ENCODE measurements at places on chromosomes 3 and 15.

DNA sequence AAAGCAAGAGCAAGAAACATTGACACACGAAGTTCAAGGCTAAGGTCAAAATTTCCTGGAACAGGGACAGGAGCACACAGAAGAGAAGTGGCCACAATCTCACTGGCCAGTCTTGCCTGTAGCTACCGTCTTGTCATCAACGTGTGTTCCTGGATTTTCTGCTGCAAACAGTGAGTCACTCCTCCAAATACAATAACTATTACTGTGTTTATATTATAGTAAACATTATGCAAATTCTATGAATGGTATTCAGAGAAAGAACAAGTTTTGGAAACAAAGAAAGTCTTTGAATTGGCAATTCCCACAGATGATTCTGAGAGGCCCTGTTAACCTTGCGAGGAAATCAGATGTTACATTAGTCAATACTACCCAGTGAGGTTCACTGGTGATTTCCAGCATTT lies 220.5 kb downstream of the FAM43A start:
- no peak for DNase-seq

- no peak for DNase-seq
These were observed 75.2 kb upstream of the GRM7 start for GRCh38 chr3:6785726-6786125.

GRCh38 chr3:155038203-155038554 lies 41.9 kb upstream of the MME start:
- DNase-seq: no peak

- no peak for DNase-seq
These were observed at the start of gene ZMYND10 for GRCh38 chr3:50345586-50346234. Gene ZMYND10, minus strand, starts transcription at chr3:50345732. Its CDS starts 153 bp downstream, at chr3:50345579.

DNA sequence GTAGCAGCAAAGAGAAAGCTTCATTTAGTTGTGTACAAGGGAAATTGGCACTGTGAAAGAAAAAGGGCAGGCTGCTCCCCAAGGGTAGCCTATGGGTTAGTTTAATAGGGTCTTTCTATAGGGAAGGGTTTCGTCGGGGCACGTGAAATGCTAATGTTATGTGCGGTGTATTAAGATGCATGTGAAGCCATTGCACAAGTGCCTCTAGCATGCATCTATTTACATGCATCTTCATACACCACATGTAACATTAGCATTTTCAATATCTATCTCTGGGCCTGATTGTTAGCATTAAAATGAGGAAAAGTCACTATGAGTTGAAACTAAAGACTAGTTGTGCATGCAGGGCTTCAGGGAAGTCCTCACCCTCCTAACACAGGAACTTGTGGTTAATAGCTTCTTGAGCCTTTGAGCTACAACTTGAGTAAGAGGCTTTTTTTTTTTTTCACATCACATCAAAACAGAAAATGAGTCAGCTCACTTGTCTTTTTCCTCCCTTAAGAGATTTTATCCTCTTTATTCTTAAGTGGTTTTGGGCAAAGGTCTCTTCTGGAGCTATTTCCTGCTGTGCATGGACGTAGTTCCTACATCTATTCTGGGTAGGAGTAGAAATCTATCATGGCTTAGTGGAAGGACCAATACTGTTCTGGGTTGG lies 613.4 kb downstream of the ZPLD1 start:
- DNase-seq: no peak

- DNase-seq: no peak
These were observed 28.6 kb downstream of the TRAK1 start for GRCh38 chr3:42119561-42120355.

DNA sequence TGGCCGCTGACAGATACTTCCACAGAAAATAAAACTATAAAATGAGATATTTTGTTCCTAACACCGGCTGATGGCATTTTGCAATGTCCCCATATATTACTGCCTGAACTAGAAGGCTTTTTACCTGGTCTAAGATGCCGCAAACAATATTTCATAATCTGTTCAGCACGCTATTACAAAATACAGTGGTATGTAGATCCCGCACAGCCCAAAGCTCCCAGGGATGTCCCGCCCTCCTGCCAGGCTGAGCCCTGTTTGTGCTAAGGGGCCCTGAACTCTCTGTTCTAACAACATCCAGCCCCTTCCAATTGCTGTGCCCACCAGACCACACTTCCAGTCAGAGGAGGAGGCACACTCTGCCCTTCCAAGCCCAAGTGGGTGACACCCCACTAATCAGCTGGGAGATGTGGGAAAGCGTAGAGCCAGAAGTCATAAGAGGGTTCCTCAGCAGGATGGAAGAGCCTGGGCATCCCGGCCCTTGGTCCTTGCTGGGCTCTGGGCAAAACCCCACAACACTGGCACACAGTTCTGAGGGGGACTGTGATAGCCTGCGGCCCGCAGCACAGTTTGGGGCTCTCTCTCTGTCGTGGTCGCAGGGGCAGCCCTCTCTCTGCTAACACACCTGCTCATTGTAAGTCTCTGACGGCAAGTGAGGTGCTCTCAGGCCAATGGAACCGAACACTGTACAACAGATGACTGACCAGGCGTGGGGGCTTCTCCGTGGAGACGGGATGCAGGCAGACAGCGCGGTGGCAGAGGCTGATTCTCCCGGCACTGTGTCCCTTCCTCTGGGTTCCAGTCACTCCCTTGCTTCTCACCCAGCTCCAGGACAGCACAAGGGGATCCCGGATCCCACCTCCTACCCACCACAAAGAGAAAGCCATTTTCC lies 55.2 kb downstream of the PCSK6 start:
- no peak for DNase-seq

- DNase-seq: no peak
These were observed 5.2 kb upstream of the WDR5B start for GRCh38 chr3:122421101-122421500.

- peak; percentile 9 for DNase-seq
These were observed 1.4 kb downstream of the FURIN start for GRCh38 chr15:90869601-90870353.

DNA sequence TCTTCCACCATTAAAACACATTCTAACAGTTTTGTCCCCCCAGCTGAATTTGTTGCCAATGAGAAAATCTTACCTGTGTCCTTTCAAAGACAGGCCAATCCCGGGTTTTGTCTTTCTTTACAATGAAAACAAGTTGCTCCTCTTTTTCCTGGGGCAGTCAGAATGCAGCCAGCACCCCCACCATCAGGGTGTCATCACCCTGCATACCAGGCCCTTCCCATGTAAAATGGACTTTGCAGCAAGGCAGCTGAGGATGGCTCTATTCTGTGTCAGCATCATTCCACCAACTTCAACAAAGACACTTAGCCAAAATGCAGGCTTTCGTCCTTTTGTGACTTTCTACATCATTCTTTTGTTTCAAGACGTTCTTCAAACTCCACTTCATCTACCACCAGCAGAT lies 490.9 kb downstream of the OCA2 start:
- no peak for DNase-seq

DNA sequence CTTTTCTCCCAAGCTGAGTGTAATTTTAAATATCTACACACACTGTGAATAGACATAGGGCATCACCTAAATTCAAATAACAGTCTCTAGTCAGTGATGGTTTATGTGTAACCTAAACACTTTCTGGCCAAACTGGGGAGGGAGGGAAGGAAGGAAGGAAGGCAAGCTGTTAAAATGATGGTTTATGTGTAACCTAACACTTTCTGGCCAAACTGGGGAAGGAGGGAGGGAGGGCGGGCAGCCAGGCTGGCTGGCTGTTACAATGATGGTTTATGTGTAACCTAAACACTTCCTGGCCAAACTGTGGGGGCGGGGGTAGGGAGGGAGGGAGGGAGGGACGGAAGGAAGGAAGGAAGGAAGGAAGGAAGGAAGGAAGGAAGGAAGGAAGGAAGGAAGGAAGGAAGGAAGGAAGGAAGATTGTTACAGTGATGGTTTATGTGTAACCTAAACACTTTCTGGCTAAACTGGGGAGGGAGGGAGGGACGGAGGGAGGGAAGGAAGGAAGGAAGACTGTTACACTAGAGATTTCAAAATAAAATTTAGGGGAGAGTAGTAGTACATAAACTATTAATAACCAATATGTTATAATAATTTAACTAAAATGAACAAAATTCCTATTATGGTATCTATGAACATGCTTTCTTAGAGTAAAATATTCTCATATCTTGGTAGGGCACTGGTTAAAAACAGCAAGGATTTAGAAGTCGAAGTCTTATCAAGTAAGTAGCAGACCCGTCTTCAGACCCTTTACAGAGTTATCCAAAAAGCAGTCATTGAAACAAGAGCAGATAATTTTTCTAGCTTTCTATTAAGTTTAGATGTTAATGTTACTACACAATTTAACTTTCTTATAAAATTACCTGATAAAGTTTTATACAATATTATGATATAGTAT lies 148.1 kb downstream of the LMLN start:
- no peak for DNase-seq

- no peak for DNase-seq
These were observed 58.7 kb upstream of the ARHGEF26 start for GRCh38 chr3:154062513-154062912.

GRCh38 chr3:172752651-172753050 lies 2.1 kb downstream of the ECT2 start:
- no peak for DNase-seq

- peak; percentile 95 for DNase-seq
These were observed at the start of gene EID1 for GRCh38 chr15:48877630-48878595. Gene EID1, plus strand, starts transcription at chr15:48878134. Its CDS starts 43 bp downstream, at chr15:48878177.

All from skin of body (tissue), 3 donors.